ENCODE measurements at places on chromosomes 11 and 22. TPM values are rescaled to one million over a fixed set of nuclear protein-coding genes. Genes with fewer than 3 reads are reported as not detected.
A peak's percentile ranks its signal among the peaks of the same experiment; 100 is the strongest.

- no peak for DNase-seq
- no peaks in the 10 kb centered on the region for H3K36me3 ChIP-seq
- no peak overlapping the region for H3K4me3 ChIP-seq
- H3K27me3 ChIP-seq: no peaks in the 10 kb centered on the region
- H3K27ac ChIP-seq: no peak overlapping the region
- H3K4me1 ChIP-seq: no peaks in the 10 kb centered on the region
Measured at GRCh38 chr11:132712466-132712865, 819.8 kb downstream of the OPCML start.

GRCh38 chr11:92978271-92979111 is 9.0 kb downstream of the MTNR1B start:
- no peak for DNase-seq
- H3K27me3 ChIP-seq: no peaks in the 10 kb centered on the region
- no peaks in the 10 kb centered on the region for H3K36me3 ChIP-seq
- no peak overlapping the region for H3K27ac ChIP-seq
- no peaks in the 10 kb centered on the region for H3K4me1 ChIP-seq
- H3K4me3 ChIP-seq: no peak overlapping the region

DNA sequence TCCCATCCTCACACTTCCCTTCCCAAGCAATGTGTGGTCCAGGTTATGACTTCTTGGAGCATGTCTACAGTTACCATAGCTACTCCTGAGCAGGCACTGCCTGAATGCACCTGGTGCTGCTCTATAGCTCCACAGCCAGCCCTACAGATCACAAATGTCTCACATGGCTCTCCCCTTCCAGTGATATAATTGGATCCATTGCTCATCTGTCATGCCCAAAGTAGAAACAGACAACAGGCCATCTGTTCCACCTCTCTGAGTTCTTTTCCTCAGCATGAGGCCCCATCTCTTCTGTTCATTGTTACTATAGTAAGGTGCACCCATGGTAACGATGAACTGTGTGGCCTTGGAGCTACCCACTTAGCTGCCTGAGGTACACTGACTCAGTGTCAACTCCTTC is 320.3 kb upstream of the ZC3H12C start:
- H3K36me3 ChIP-seq: no peaks in the 10 kb centered on the region
- no peaks in the 10 kb centered on the region for H3K27me3 ChIP-seq
- no peaks in the 10 kb centered on the region for H3K4me1 ChIP-seq
- no peak for DNase-seq

- H3K36me3 ChIP-seq: no peaks in the 10 kb centered on the region
- no peaks in the 10 kb centered on the region for H3K27me3 ChIP-seq
- DNase-seq: no peak
- H3K4me3 ChIP-seq: no peak overlapping the region
Measured at GRCh38 chr11:11016068-11016467, 158.2 kb upstream of the ZBED5 start.

- no peak overlapping the region for H3K4me3 ChIP-seq
- no peaks in the 10 kb centered on the region for H3K4me1 ChIP-seq
- H3K27me3 ChIP-seq: no peaks in the 10 kb centered on the region
- H3K36me3 ChIP-seq: no peaks in the 10 kb centered on the region
Measured at GRCh38 chr22:24584166-24584790, 8.6 kb downstream of the LRRC75B start.

- no peaks in the 10 kb centered on the region for H3K27me3 ChIP-seq
- no peak overlapping the region for H3K4me3 ChIP-seq
- H3K4me1 ChIP-seq: no peaks in the 10 kb centered on the region
- no peak for DNase-seq
Measured at GRCh38 chr11:10478066-10478465, 23.0 kb downstream of the AMPD3 start.

DNA sequence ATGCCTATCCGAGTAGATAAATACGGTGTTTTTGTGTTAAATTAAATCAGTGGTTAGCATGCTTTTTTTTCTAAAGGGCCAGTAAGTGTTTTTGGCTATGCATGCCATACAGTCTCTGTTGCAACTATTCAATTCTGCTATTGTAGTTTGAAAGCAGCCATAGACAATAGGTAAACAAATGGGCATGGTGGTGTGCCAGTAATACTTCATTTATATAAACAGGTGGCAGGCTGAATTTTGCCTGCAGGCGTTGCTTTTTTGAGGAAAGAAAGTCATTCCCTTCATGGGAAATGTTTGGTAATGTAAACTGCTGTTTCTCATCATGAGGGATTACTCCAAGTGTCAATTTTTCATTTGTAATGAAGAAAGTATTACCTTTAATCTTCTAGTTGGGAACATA is 106.5 kb downstream of the TMEM135 start:
- no peaks in the 10 kb centered on the region for H3K36me3 ChIP-seq
- H3K4me3 ChIP-seq: no peak overlapping the region
- no peaks in the 10 kb centered on the region for H3K27me3 ChIP-seq
- H3K4me1 ChIP-seq: peaks cover 7% of the 10 kb centered on the region

- no peak for DNase-seq
- peaks cover 10% of the 10 kb centered on the region for H3K4me1 ChIP-seq
- no peak overlapping the region for H3K27ac ChIP-seq
- no peak overlapping the region for H3K4me3 ChIP-seq
- no peaks in the 10 kb centered on the region for H3K27me3 ChIP-seq
Measured at GRCh38 chr11:6736495-6737121, 35.2 kb downstream of the OR2AG2 start.

- H3K4me3 ChIP-seq: no peak overlapping the region
- H3K27ac ChIP-seq: no peak overlapping the region
- no peaks in the 10 kb centered on the region for H3K4me1 ChIP-seq
- H3K36me3 ChIP-seq: no peaks in the 10 kb centered on the region
- no peak for DNase-seq
- no peaks in the 10 kb centered on the region for H3K27me3 ChIP-seq
Measured at GRCh38 chr11:111582163-111582562, 20.1 kb upstream of the SIK2 start.

- H3K36me3 ChIP-seq: no peaks in the 10 kb centered on the region
- peaks cover 38% of the 10 kb centered on the region for H3K27me3 ChIP-seq
- H3K4me1 ChIP-seq: no peaks in the 10 kb centered on the region
- no peak overlapping the region for H3K27ac ChIP-seq
- no peak for DNase-seq
Measured at GRCh38 chr22:36819112-36819511, 2.3 kb upstream of the PVALB start.

GRCh38 chr11:8363921-8364320 is 100.2 kb upstream of the LMO1 start:
- H3K27me3 ChIP-seq: no peaks in the 10 kb centered on the region
- H3K4me3 ChIP-seq: no peak overlapping the region
- H3K27ac ChIP-seq: no peak overlapping the region
- no peak for DNase-seq
- H3K4me1 ChIP-seq: no peaks in the 10 kb centered on the region

DNA sequence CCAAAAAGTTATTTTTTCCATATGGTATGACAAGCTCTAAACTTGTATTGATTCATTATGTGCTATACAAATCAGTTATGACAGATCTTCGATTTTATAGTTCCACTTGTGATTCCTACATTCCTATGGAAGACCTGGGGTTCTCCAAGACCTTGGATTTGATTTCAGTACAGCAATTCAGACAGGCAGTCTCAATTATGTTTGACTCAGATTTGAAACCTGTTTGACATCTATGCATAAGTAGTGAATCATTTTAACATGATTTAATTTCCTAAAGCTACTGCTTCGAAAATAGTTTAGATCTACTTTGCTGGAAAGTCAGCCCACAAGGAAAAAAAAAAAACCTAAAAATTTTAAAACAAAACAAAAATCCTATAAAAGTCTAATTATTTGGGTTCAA is 820.4 kb downstream of the LUZP2 start:
- DNase-seq: no peak
- H3K4me1 ChIP-seq: no peaks in the 10 kb centered on the region
- H3K27ac ChIP-seq: no peak overlapping the region
- H3K36me3 ChIP-seq: no peaks in the 10 kb centered on the region

- no peaks in the 10 kb centered on the region for H3K36me3 ChIP-seq
- H3K4me1 ChIP-seq: no peaks in the 10 kb centered on the region
- H3K4me3 ChIP-seq: no peak overlapping the region
Measured at GRCh38 chr11:113247966-113248365, 66.4 kb upstream of the TTC12 start.

DNA sequence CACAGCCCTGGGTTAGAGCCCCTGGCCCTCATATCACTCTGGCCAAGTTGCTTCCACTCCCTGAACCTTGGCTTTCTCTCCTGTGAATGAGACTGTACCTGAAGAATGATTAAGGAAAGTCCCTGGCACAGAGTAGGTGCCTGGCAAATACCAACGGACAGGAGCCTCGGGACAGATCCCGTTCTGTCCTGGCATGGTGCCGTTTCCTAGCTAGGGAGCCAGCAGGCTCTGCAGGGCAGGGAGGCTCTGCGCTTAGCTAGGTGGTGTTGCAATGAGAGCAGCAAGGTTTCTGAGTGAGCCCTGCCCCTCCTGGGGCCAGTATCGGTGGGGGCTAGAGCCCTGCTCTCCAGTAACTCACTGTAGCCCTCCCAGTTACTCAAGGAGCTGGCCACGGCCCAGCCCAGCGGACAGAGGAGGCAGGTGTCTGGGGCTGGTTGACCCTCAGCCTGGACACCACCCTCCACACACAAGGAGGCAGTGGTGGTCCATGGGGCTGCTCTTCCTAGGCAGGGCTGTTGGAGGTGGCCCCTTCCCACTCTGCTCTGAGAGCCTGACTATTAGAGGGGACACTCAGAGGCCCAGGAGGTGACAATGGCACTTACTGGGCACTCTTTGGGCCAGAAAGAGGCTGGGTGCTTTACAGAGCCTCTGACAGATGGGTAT is 74.4 kb downstream of the NFAM1 start:
- no peak overlapping the region for H3K4me3 ChIP-seq
- peaks cover 3% of the 10 kb centered on the region for H3K27me3 ChIP-seq
- H3K27ac ChIP-seq: no peak overlapping the region
- no peak for DNase-seq

DNA sequence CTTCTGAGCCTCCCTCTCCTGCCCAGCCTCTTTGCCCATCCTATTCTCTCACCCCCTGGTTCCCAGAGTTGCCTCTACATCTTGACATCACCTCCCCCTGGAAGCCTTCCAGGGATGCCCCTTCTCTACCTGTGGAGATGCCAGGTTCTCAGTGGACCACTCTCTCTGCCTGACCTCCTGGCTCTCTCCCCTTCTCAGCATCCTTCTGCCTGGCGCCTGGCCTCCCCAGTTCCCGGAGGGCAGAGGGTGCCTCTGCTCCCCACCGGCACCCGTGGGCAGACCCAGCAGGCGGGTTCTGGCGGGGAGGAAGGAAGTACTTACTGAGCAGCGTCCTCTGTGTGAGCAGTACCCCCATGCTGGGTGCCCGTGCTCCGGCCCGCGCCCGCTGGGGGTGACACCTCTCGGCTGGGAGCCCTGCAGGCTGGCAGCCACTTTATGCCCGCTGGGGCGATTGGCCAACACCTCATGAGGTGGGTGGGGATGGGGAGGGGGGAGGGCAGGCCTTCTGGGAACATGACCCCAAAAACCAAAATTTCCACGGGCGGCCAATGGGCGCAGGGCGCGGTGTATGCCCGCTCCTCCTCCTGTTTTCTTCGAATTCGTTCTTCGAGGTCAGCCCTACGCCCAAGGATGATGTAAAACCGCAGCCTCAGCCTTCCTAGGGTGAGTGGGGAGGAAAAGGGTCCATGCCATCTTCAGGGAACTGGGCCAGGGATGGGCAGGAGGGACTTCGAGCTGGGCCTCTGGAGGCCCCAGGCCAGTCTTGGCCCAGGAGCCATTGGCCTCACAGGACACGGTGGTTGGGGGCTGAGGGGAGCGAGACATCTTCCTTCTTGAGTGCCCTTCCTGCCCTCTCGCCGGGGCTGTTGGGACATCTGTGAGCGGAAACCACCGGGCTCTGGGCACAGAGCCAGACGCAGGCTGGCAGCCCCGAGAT is at the start of gene OSM:
Gene OSM, minus strand, starts transcription at position 407 of the 937 bp plus-strand sequence. Its CDS starts 52 bp downstream, at position 355.
- H3K4me3 ChIP-seq: peak within 1 kb of the TSS; percentile 58
- no peak for DNase-seq
- no peaks in the 10 kb centered on the region for H3K27me3 ChIP-seq
- H3K36me3 ChIP-seq: peaks cover 4% of the 10 kb centered on the region

DNA sequence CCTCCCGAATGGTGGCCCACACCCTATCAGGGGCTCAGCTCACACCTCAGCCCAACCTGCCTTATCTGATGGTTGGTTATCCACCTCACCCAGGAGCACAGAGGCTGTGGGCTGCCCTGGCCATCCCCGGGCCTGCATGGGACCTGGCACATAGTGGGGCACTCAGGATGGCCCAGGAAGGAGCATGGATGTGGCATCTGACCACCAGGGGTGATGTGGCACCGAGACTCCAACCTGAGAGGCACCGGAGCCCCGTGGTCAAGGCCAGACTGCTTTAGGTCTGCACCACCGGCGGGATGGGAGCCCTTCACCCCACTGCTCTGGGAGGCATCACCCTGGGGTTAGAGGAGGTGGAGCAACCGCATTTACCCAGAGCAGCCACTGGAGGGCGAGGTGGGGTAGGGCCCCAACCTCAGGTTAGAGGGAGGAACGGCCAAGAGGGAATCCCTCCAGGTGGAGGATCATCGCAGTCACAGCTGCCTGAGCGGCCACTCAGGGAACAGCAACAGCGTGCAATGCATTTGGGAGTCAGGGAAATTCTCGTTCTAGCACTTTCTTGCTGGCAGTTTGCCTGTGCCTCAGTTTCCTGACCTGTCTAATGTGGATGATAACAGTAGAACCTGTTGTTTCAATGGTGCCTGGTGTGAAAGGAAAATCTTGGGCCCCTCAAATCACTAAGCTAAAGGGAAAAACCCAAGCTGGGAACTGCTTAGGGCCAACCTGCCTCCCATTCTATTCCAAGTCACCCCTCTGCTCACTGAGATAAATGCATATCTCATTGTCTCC is 52.9 kb upstream of the CARS1 start:
- H3K27ac ChIP-seq: no peak overlapping the region
- no peaks in the 10 kb centered on the region for H3K27me3 ChIP-seq
- peak; percentile 43 for DNase-seq
- H3K36me3 ChIP-seq: peaks cover 71% of the 10 kb centered on the region

DNA sequence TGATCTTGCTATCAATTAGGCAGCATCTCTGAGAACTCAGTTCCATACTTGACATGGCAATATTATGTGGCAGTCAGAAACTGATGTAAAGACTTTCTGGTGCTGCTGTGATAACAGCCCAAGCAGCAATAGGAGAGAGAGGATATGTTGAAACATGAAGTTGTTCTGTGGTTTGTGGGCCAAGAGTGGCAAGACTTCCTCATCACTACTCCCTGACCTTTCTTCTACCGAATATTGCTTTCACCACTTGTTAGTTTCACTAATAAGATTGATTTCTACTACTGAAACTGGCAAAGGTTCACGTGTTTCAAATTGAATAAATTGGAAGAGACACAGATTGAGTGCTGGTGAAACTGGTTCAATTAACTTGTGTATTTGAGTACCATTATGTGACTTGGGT is 852.6 kb upstream of the RAG2 start:
- no peaks in the 10 kb centered on the region for H3K36me3 ChIP-seq
- no peak overlapping the region for H3K4me3 ChIP-seq
- H3K27me3 ChIP-seq: no peaks in the 10 kb centered on the region

LIF gene
- 0.21 TPM for polyA plus RNA-seq

SPON1 gene
- 1.6 TPM for polyA plus RNA-seq

SPTBN2 gene
- polyA plus RNA-seq: 8.5 TPM

SLC22A12 gene
- polyA plus RNA-seq: not detected

SLC15A3 gene
- polyA plus RNA-seq: 37.5 TPM

CNIH2 gene
- polyA plus RNA-seq: 1.6 TPM

OR6T1 gene
- polyA plus RNA-seq: not detected

PLEKHB1 gene
- polyA plus RNA-seq: 6.1 TPM

HBG2 gene
- 1.0 TPM for polyA plus RNA-seq

PRODH gene
- 2.9 TPM for polyA plus RNA-seq

HTR3B gene
- 0.11 TPM for polyA plus RNA-seq

MYOD1 gene
- 0.43 TPM for polyA plus RNA-seq
